ENCODE measurements at places on chromosomes 16 and 17.

DNA sequence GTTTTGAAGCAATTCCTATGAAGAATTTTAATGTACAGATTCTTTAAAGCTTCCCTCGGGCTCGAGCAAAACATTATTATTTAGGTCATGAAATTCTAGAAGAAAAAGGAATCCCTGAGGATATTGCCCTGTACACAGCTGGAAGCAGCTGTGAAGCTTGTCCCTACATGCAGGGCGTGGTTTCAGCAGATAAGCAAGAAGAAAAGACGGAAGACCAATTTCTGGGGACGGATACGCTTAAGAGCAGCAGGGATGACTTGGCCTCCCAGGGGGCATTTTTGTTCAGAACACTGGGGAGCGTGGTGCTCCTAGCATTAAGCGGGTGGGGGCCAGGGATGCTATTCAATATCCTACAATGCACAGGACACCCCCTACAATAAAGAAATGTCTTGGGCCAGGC is 34.3 kb downstream of the LITAF start:
- H3K4me3 ChIP-seq, result no peak overlapping the region
- peak overlapping the region; percentile 40 for H3K27ac ChIP-seq
- DNase-seq, result no peak
- H3K4me1 ChIP-seq, result no peaks in the 10 kb centered on the region
- H3K27me3 ChIP-seq, result peaks cover 4% of the 10 kb centered on the region

GRCh38 chr17:69643686-69644085 is 229.2 kb downstream of the MAP2K6 start:
- no peak for DNase-seq
- no peaks in the 10 kb centered on the region for H3K36me3 ChIP-seq
- no peaks in the 10 kb centered on the region for H3K4me1 ChIP-seq
- no peaks in the 10 kb centered on the region for H3K27me3 ChIP-seq
- no peak overlapping the region for H3K4me3 ChIP-seq

GRCh38 chr16:17448640-17449638 is 21.8 kb downstream of the XYLT1 start:
- H3K27ac ChIP-seq, result no peak overlapping the region
- H3K4me1 ChIP-seq, result peaks cover 16% of the 10 kb centered on the region
- peaks cover under 1% of the 10 kb centered on the region for H3K36me3 ChIP-seq
- H3K27me3 ChIP-seq, result peaks cover 11% of the 10 kb centered on the region
- H3K4me3 ChIP-seq, result no peak overlapping the region

GRCh38 chr16:2532494-2533141 is 1.4 kb upstream of the CEMP1 start:
- H3K4me1 ChIP-seq, result peaks cover 22% of the 10 kb centered on the region
- H3K36me3 ChIP-seq, result no peaks in the 10 kb centered on the region
- no peak for DNase-seq
- H3K27me3 ChIP-seq, result peaks cover 5% of the 10 kb centered on the region
- peak overlapping the region; percentile 78 for H3K27ac ChIP-seq

- H3K4me1 ChIP-seq, result peaks cover 5% of the 10 kb centered on the region
- H3K27ac ChIP-seq, result no peak overlapping the region
- H3K4me3 ChIP-seq, result no peak overlapping the region
- H3K27me3 ChIP-seq, result peaks cover 58% of the 10 kb centered on the region
Measured at GRCh38 chr16:55645986-55646385, 9.8 kb upstream of the SLC6A2 start.

GRCh38 chr17:82302991-82303943 is 14.1 kb downstream of the CD7 start:
- H3K4me3 ChIP-seq, result no peak overlapping the region
- peaks cover 69% of the 10 kb centered on the region for H3K4me1 ChIP-seq
- no peak for DNase-seq
- no peak overlapping the region for H3K27ac ChIP-seq
- no peaks in the 10 kb centered on the region for H3K36me3 ChIP-seq
- no peaks in the 10 kb centered on the region for H3K27me3 ChIP-seq

DNA sequence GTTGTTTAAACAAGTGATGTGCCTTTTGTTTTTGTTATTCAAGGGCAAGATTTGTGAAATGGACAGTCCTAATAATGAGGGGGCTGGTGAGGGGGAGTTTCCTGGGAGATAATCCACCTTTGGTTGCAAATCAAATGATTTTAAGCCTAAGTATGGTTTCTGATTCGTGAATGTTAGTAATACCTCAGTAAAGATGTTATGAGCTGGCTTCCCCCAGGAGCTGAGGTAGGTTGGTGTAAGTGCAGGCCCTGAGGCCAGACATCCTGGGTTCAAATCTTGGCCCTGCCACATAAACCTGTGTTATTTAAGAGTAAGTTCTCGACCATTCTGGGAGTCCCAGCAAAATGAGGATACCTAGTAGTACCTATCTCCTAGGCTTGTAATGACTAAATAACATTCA is 1.5 kb downstream of the SNX29 start:
- H3K36me3 ChIP-seq, result peaks cover 15% of the 10 kb centered on the region
- peak overlapping the region; percentile 99 for H3K4me3 ChIP-seq
- H3K4me1 ChIP-seq, result peaks cover 39% of the 10 kb centered on the region
- no peak for DNase-seq
- H3K27ac ChIP-seq, result no peak overlapping the region
- H3K27me3 ChIP-seq, result peaks cover 21% of the 10 kb centered on the region

GRCh38 chr17:36188891-36189306 is 7.7 kb downstream of the CCL3L1 start:
- H3K4me3 ChIP-seq, result no peak overlapping the region
- no peak for DNase-seq
- peaks cover 71% of the 10 kb centered on the region for H3K27me3 ChIP-seq
- H3K36me3 ChIP-seq, result no peaks in the 10 kb centered on the region

DNA sequence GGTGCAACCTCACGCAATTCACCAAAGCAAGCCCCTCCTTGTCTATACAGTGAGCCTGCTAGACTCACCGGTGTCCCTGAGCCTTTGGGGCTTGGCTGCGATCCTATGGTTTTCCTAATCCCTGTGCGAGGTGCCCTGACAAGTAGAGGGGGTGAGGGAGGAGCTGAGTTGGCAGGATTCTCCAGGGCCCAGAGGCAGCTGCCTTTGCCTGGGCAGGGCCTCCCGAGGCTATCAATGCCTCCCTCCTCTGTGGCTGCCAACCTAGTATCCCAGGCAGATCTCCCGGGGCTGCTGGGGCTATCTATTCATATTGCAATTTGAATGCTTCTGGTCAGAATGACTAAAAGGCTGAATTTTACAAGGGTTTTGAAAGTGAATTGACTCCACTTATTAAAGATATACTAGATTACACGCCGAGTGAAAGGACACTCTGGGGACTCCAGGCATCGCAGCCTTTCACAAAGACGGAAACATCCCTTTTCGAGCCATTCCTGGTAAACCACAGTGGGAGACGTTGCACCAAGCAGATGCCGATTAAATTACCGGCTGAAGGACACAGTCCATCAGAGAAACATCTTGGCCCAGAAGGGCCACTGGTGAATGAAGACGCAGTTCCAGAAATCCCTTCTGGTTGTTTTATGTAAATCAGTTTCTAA is 11.3 kb upstream of the PITPNM3 start:
- DNase-seq, result no peak
- peaks cover 9% of the 10 kb centered on the region for H3K36me3 ChIP-seq
- peaks cover 37% of the 10 kb centered on the region for H3K4me1 ChIP-seq
- H3K27me3 ChIP-seq, result peaks cover 17% of the 10 kb centered on the region
- no peak overlapping the region for H3K4me3 ChIP-seq

GRCh38 chr17:58264407-58265103 is 16.2 kb downstream of the MPO start:
- H3K36me3 ChIP-seq, result no peaks in the 10 kb centered on the region
- H3K27me3 ChIP-seq, result peaks cover 76% of the 10 kb centered on the region
- DNase-seq, result no peak
- H3K27ac ChIP-seq, result no peak overlapping the region
- H3K4me3 ChIP-seq, result no peak overlapping the region

DNA sequence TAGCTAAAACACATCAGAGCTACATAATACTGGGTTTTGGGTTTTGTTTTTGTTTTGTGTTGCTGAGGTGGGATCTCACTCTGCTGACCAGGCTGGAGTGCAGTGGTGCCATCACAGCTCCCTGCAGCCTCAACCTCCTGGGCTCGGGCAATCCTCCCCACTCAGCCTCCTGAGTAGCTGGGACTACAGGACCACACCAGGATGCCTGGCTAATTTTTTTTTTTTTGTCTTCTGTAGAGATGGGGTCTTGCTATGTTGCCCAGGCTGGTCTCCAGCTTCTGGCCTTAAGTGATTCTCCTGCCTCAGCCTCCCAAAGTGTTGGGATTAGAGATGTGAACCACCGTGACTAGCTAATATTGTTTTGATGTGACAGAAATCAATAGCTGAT is 6.2 kb downstream of the MEAK7 start:
- H3K4me3 ChIP-seq, result no peak overlapping the region
- H3K36me3 ChIP-seq, result peaks cover 64% of the 10 kb centered on the region
- peaks cover 2% of the 10 kb centered on the region for H3K27me3 ChIP-seq
- H3K27ac ChIP-seq, result no peak overlapping the region
- H3K4me1 ChIP-seq, result peaks cover 31% of the 10 kb centered on the region

- peak overlapping the region; percentile 45 for H3K27ac ChIP-seq
- H3K36me3 ChIP-seq, result peaks cover 4% of the 10 kb centered on the region
- no peak overlapping the region for H3K4me3 ChIP-seq
- no peak for DNase-seq
Measured at GRCh38 chr16:70708366-70709246, 22.8 kb upstream of the MTSS2 start.

DNA sequence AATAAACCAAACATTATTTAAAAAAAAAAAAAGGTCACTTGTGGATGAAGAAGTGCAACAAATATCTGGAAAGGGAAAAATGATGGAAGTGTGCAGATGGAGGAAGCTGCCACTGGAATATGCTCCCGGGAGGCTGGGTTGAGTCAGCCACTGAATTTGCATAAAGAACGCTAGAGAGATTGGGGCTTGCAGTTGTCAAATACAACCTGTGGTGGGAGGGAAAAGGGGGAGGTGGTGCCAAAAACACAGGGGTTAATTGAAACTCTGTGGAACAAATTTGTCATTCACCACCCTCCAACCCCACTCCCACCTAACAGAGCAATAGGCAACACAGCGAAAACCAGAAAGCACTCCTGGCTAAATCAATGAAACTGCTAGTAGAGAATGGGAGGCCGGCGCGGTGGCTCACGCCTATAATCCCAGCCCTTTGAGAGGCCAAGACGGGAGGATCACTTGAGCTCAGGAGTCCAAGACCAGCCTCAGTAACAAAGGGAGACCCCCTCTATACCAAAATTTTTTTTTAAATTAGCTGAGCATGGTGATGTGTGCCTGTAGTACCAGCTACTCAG is 37.6 kb upstream of the RPL38 start:
- H3K27ac ChIP-seq, result no peak overlapping the region
- peaks cover 12% of the 10 kb centered on the region for H3K4me1 ChIP-seq
- peaks cover 7% of the 10 kb centered on the region for H3K27me3 ChIP-seq
- no peak for DNase-seq

- peaks cover 5% of the 10 kb centered on the region for H3K27me3 ChIP-seq
- peaks cover 26% of the 10 kb centered on the region for H3K4me1 ChIP-seq
- H3K4me3 ChIP-seq, result no peak overlapping the region
Measured at GRCh38 chr17:81460856-81461460, 51.6 kb downstream of the ACTG1 start.

DNA sequence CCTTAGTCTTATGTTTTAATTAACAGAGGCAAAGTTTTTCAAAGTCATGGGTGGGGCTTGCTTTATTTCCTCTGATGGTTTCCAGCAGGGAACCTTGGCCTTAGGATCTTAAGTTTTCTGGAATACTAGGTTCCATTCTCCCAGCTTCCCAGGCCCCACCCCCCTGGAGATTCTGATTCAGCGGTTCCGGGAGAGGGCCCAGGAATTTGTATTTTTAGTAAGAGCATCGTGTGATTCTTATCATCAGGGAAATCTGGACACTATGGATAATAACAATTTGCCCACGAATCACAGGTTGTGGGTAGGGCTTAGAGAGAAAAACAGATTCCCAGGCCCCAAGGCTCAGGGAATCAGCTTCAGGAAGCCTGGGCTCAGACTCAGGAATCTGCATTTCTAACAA is 263.6 kb downstream of the NTN1 start:
- peaks cover 23% of the 10 kb centered on the region for H3K4me1 ChIP-seq
- peaks cover 4% of the 10 kb centered on the region for H3K27me3 ChIP-seq
- peaks cover 7% of the 10 kb centered on the region for H3K36me3 ChIP-seq

GRCh38 chr17:83028851-83029250 is 50.6 kb upstream of the METRNL start:
- no peak overlapping the region for H3K4me3 ChIP-seq
- no peak for DNase-seq
- peaks cover 53% of the 10 kb centered on the region for H3K36me3 ChIP-seq
- H3K27ac ChIP-seq, result no peak overlapping the region
- H3K4me1 ChIP-seq, result peaks cover 16% of the 10 kb centered on the region

GRCh38 chr17:80485846-80486245 is 9.4 kb upstream of the NPTX1 start:
- no peak overlapping the region for H3K4me3 ChIP-seq
- no peak for DNase-seq
- H3K36me3 ChIP-seq, result no peaks in the 10 kb centered on the region
- H3K27me3 ChIP-seq, result peaks cover 79% of the 10 kb centered on the region
- H3K27ac ChIP-seq, result no peak overlapping the region

DNA sequence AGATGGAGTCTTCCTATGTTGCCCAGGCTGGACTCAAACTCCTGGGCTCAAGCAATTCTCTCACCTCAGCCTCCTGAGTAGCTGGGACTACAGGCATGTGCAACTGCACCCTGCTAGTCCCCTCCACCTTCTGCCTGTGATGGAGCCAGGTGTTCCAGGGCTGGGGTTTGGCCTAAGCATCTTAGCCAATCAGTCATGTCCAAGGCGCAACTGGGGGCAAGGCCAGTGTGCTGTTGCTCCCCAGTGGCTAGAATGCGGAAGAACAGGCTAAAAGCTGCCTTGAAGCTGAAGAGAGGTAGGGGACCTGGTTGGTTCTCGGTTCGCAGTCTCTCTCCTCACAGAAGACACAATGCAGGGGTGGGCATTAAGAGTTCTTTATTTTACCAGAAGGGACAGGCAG is 18.6 kb downstream of the FLOT2 start:
- H3K4me1 ChIP-seq, result peaks cover 7% of the 10 kb centered on the region
- no peak overlapping the region for H3K4me3 ChIP-seq
- peak overlapping the region; percentile 70 for H3K27ac ChIP-seq
- peak; percentile 38 for DNase-seq
- H3K27me3 ChIP-seq, result no peaks in the 10 kb centered on the region

GRCh38 chr16:50652836-50653425 is 28.2 kb downstream of the SNX20 start:
- peaks cover 21% of the 10 kb centered on the region for H3K36me3 ChIP-seq
- DNase-seq, result no peak
- no peak overlapping the region for H3K4me3 ChIP-seq
- H3K27me3 ChIP-seq, result peaks cover 12% of the 10 kb centered on the region

DNA sequence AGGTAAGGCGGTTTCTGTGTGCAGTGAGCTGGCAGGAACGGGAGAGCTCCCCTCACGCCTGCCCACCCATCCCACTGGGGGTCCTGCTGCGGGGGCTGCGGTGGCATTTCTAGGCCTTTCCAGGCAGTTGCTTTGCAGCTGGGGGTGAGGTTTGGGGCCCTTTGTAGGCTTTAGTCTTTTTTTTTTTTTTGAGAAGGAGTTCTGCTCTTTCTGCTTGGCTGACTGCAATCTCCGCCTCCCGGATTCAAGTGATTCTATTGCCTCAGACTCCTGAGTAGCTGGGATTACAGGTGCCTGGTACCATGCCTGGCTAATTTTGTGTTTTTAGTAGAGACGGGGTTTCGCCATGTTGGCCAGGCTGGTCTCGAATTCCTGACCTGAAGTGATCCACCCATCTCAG is 11.1 kb downstream of the TSC2 start:
- H3K27ac ChIP-seq, result peak overlapping the region; percentile 67
- no peak for DNase-seq
- H3K27me3 ChIP-seq, result peaks cover 3% of the 10 kb centered on the region
- H3K36me3 ChIP-seq, result peaks cover 7% of the 10 kb centered on the region

Data from nephron progenitor cell (in vitro differentiated cells).